ENCODE measurements at places on chromosomes 11 and 22.

DNA sequence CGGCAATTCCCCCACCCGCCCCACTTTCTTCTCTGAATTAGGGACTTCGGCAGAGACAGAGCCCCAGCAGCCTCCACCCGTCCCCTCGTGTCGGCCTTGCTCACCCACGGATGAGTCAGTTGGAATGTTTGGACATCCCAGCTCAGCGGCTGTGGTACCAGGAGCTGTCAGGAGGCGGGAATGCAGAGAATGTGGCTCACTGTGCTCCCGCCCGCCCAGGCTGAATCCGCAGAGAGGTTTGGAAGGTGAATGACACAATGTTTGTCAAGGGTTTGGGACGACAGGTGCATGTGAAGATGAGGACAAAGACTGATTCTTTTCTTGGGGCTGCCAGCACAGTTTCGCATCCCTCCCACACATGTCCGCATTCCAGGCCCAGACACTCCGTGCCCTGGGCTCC lies 39.6 kb downstream of the LIF start:
- peak; percentile 94 for DNase-seq

GRCh38 chr11:79331203-79331901 lies 109.5 kb downstream of the TENM4 start:
- no peak for DNase-seq

GRCh38 chr11:4577761-4578160 lies 3.8 kb upstream of the OR52I2 start:
- no peak for DNase-seq

DNA sequence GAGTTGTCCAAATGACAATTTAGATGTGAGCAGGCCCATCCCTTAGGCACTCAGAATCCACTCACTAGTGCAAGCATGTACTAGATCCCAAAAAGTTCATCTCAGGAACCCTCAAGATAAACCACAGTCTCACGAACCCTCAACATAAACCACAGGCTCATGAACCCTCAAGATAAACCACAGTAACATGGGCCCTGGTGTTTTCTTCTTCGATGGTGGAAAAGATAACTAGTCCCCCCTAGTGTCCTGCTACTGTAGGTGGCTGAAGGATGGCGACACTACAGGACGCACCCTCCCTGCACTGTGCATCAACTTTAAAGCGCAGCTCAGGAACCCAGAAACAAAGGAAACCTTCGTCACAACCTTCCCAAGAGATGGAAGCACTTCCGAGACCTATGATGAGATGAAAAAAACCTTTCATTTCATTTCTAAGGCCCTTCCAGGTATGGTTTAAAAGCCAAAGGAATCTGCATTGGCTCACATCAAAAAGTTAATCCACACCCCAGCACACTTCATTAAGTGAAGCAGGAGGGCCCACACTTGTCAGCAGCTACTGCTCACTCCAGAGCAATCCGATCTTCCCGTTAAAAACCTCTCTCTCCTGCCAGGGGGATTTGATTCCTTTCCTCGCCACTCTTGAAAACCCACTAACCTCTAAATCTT lies 2.4 kb downstream of the LARGE1 start:
- DNase-seq: no peak

GRCh38 chr11:87284306-87284705 lies 246.6 kb downstream of the TMEM135 start:
- no peak for DNase-seq

GRCh38 chr11:57480409-57481137 lies 20.2 kb downstream of the RTN4RL2 start:
- DNase-seq: peak; percentile 92

GRCh38 chr22:23218867-23219251 lies 38.5 kb downstream of the BCR start:
- no peak for DNase-seq

DNA sequence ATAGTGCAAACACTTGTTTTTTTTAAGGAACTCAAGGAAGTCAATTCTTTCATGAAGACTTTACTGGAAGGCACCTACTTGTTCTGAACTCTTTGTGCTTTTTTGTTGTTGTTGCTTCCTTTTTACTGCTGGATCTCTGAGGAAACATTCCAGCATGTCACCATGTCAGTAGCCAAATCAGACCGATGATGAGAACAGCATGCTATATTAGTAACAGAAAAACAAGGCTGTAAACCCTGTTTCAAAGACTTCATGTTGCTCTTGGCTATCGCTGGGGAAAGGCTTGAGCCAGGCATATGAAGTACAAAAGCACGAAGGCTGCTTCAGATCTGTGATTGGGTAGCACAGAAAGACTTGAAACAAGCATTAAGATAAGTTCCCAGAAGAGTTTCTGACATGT lies 125.6 kb upstream of the SLC5A12 start:
- DNase-seq: no peak

GRCh38 chr22:42180349-42180842 lies 49.8 kb upstream of the CYP2D6 start:
- DNase-seq: no peak

- DNase-seq: peak; percentile 84
Observed at GRCh38 chr11:71998649-71999310, at the start of gene IL18BP. IL18BP (plus strand) TSS chr11:71998909; CDS start chr11:71999985, 1,076 bp downstream.

DNA sequence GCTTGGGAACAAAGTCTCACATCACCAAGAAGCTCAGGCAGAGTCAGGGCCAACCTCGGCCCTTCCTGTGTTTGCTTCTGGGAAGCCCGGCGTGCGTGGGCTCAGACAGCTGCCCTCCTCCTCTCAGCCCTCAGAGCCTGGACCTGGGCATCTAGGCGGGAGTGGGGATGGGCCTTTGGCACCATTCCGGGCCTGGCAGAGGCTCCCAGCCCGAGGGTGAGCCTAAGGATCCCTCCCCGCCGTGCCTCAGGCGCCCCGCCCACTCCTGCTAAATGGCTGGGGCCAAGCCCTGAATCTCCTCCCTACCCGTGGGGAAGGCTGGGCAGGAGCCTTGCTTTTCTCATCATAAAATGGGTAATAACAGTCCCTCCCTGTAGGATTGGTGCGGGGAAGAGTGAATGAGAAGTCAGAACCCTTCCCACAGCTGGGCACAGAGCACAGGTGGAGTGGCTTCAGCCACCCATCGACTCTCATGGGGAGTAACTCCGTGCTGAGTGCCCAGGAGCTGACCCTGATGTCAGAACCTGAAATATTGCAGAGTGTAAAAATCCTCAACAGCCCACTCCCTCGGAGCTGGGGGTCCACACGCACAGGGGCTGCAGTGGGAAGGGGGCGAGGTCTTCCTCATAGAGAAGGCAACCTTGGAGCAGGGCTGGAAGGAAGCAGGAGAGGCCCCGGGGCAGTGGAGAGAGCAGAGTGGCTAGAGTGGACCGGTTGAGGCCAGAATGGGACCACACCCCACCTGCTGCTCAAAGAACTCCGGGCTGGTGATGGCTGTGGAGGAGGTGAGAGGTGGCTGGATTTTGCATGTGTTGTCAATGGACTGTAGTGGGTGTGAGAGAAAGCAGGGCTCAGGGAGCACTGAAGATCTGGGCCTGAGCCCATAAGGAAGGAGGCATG lies 18.8 kb upstream of the CDKN1C start:
- DNase-seq: no peak

DNA sequence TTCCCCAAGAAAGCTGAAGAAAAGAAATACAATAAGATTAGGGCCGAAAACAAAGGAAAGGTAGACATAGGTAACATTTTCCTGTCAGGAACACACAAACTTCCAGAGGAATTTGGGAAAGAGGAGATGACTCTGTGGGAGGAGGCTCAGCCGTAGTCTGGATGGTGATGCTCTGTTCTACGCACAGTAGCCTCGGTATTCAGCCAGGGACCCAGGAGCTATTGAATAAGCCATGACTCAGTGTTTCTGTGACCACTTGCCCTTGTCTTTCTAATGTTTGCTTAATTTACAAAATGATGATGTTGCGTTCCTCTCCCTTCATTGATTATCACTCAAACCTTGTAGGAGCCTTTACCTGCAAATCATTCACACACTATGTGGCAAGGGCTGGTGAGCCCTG lies 745.0 kb downstream of the NTM start:
- no peak for DNase-seq

DNA sequence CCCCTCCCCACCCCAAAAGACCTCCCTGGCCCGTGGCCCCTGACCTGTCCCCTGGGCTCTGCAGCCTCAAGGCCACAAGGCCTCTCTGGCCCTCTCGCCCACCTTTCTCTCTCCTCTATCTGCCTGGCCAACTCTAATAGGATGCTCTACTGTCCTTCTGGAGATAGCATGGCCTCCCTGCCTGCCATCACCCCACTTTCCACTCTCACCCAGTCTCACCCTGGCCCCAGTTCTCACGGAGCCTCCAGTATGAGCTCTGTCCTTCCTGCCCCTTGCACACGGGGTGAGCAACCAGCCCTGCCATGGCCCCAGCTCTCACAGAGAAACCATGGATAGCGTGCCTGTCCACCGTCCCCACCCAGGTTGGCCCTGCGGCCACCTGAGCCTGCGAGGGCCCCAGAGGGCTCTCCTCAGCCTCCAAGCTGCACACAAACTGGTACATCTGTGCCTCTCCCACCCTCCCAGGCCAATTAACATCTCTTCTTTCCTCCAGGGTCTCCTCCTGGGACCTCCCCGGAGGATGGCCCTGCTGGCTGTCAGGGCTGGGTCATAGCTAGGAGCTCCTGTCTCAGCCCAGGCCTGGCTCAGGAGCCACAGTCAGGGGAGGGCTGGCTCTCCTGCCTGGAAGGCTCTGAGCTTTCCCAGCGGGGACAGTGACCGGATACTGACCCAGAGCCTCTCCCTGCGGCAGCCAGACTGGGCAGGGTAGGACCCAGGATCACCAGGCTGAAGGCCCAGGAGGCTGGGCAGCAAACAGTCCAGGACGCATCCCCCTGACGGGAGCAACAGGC lies 22.3 kb downstream of the RTN4R start:
- DNase-seq: no peak

DNA sequence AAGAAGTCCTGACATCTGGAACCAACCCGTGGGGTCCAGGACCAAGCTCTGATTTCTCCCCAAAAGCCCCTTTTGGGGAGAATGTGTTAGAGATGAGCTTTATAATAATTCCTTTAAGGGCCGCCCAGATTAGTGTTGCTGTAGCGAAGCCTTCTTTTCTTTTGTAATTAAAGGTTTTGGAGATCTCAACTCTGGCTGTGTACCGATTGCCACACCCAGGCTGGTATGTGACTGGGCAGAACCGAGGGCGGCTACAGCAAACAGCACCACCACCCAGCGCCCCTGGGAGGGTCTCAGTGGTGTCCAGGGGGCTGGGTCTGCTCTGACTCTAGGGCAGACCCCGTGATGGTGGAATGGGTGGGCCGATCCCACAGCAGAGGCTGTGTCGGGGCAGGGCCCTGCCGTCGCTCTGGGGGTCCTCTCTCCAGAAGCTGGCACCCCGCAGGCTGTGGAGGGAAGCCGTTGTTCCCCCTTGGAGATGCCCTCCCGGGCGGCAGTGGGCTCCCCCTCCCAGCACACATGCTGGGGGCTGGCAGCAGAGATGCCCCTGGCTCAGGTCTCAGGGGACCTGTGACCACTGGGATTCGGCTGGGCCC lies 31.0 kb downstream of the TPCN2 start:
- no peak for DNase-seq

DNA sequence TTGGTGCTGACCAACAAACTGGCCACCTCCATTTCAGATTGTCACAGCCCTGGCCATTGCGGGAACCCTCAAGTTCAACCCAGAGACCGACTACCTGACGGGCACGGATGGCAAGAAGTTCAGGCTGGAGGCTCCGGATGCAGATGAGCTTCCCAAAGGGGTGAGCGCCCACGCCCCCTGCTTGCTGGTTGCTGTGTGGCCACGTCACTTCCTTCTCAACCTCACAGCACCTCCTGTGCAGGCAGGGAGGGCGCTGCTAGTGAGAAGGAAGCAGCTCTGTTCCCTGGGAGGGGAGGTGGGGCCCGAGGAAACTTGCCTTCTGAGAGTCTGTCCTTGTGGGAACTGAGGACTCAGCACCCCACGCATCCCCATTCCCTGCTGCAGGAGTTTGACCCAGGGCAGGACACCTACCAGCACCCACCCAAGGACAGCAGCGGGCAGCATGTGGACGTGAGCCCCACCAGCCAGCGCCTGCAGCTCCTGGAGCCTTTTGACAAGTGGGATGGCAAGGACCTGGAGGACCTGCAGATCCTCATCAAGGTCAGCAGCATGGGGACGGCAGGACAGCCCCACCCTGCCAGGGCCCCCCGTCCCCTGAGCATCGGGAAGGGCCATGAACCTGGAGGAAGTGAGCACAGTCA lies 19.3 kb downstream of the POLR3H start:
- no peak for DNase-seq

DNA sequence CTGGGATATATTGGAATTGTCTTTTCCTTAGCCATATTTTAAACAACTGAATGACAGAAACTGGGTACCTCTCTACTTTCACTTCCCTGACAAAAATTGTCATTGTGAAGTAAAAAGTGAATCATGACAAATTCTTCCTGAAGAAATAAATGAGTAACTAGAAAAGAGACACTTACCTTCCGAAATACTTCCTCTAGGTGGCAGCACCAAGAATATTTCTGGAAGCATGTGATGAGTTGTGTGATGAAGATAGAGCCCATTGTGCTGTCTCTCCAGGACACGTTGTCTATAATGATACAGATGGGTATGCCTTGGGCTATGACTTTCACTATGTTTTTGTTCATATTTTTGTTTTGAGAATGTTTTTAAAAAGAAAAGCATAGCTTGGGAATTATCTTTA lies 21.5 kb downstream of the CASP4 start:
- no peak for DNase-seq

GRCh38 chr11:130710497-130711012 lies 205.7 kb downstream of the SNX19 start:
- DNase-seq: no peak

DNA sequence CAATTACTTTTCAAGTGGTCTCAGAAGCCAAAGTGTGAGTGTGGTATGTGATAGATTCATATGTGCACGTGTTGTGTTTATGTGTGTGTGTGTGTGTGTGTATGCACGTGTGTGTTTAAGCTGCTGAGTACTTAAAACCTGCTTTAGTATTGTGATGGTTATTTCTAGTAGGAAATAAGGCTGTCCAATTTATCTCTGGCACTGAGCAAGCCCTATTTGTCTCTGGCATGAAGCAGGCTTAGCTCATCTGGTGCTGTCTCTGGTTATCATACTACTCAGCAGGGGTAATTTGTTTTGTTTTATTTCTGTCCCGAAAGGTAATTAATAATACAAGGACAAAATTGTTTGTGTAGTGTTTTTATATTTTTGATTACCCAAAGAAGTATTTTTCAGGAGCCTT lies 333.7 kb downstream of the FAT3 start:
- DNase-seq: no peak

- DNase-seq: no peak
Observed at GRCh38 chr11:70669871-70670675, 271.7 kb downstream of the CTTN start.

DNA sequence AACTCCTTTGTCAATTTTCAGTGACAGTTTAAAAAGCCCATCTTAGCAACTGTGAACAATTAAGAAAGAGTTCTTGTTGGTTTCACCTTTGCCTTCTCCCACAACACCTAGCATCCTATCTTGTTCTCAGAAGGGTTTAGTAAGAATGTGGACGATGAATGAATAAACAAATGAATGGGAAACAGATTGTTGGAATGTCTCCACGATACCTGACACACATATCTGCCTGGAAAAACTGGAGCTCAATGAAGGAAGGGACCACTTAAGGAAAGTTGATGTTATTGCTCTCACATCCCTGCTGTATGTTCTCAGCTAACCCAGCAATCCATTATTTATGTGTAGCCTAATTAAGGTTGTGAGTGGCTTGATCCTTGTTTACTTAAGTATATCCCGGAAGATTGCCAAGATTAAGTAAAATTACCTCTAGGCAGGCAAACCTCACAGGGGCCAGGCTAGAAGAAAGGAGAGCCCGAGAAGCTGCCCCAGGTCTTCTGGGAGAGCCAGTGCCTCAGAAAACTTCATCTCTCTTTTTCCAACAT lies 286.4 kb downstream of the NXPE2 start:
- no peak for DNase-seq
